ENCODE measurements at places on chromosomes 5 and 9. TPM values are rescaled to one million over a fixed set of nuclear protein-coding genes. Genes with fewer than 3 reads are reported as not detected.

The HTR1A gene
- total RNA-seq = not detected

The FOCAD gene
- total RNA-seq = 15.3 TPM

The SPINK4 gene
- not detected for total RNA-seq

The IL13 gene
- total RNA-seq = not detected

The CCDC187 gene
- 0.04 TPM for total RNA-seq

The NRG2 gene
- total RNA-seq = 1.3 TPM
